NAMALWA (cell line): ENCODE measurements at places on chromosomes 3 and 15.
A peak's percentile ranks its signal among the peaks of the same experiment; 100 is the strongest.

- peak; percentile 85 for DNase-seq
Observed at GRCh38 chr3:172061724-172062184, 22.4 kb downstream of the FNDC3B start.

DNA sequence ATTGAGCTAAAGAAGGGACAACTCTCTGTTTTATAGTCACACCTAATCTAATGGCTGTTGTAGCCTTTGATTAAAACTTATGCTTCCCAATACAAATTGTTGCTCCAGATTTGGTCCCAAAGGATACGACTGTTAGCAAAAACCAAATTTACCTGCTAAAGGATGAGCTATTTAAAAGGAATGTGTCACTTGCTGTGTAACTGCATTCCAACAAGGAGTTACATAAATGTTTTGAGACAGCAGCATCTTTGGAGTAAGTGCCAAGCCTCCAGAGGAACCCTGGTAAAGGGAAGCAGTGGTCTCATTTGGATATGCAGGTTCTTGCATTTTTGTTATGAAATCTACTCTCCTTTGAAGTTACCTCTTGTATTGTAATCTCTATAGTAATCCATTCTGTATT is 233.3 kb downstream of the THSD4 start:
- DNase-seq, result no peak

DNA sequence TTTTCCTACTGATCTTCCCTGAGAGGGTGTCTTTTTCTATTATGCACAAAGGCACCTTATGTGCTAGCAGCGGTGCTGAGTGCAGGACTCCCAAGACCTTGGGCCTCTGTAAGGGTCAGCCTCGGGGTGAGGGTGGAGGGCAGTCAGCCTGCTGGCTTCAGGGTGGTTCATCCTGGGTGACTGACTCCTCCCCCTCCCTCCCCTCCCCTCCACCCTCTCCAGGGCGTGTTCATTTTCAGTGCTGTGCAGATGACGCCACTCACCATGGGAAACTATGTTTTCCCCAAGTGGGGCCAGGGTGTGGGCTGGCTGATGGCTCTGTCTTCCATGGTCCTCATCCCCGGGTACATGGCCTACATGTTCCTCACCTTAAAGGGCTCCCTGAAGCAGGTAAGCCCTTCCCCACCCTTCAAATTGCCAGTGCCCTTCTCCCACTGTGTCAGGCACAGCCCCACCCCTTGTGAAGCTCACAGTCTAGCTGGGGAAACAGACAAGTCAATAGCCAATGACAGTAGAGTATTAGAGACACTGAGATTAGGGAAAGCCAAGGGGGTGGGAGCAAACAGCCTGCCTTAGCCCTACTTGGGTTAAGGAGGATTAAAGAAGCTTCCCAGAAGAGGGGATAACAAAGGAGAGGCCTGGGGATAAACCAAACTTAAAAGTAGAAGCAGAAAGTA is 41.9 kb downstream of the SLC6A1 start:
- DNase-seq, result no peak

- DNase-seq, result no peak
Observed at GRCh38 chr15:79089331-79089889, 1.2 kb downstream of the RASGRF1 start.

DNA sequence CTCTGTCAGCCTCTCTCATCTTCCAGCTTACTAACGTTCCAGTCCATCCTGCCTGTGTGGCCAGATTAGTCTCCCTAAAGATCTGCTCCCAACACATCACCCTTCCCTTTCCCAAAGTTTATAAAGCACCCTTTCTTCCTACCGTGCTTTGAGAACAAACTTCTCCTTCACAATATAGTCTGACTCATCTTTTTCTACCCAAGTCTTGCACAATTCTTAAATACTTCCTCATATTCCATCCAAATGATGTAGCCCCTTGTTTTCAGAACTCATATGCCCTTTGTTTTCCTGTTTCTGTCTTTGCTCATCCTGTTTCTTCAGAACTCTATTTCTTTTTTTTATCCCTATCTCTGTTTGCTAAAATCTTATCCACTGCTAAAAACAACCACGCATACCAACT is 326.8 kb downstream of the MFSD1 start:
- no peak for DNase-seq
